NCI-H748 treated with DMSO at 0.1 percent for 48 hours (cell line): ENCODE measurements at places on chromosomes 6 and 20.

DNA sequence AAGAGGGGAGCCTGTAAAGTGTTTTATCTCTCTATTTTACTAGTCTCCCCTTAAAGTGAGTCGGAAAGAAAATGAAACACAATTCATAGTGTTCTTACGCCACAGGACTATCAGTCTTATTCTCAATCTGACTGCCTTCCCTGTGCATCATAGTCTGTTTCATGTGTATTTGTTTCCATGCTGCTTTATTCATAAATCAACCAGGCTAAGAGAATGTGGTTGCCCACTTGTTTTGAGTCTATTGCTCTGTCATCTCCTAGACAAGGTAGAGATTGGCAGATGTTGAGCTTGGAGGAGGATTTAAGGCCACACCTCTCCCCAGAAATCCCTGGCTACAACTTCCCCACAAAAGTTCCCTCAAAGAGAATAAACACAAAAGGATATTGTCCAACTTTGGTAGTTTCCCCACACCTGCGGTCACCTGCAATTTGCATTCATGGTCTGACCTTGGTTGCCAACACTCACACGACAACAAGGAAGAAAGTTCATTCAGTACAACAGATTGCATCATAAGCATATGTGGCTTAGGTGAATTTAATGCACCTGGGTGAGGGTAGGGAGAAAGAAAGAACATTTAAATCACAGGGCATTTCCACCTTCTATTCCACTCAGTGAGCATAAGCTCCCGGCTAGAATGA is 167.1 kb upstream of the FBXL4 start:
- DNase-seq = no peak

DNA sequence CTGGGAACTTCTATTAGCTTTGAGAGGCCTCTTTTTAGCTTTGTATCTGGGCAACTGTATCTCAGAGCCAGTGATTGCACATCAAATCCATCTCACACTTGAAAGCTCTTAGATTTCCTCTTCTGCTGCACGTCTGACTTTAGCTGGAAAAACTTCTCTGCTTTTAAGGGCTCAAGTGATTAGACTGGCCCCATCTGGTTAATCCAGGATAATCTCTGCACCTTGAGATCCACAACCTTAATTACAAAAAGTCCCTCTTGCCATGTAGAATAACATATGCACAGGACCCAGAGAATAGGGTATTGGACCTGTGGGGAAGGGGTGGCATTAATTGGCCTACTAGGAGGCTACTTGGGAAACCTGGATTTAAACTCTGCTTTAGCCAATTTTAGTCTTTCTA is 24.2 kb downstream of the KLHL31 start:
- no peak for DNase-seq

GRCh38 chr20:44810061-44810390 is 320 bp downstream of the RIMS4 start:
- DNase-seq = no peak

GRCh38 chr20:46647469-46647868 is 3.8 kb downstream of the SLC13A3 start:
- no peak for DNase-seq

DNA sequence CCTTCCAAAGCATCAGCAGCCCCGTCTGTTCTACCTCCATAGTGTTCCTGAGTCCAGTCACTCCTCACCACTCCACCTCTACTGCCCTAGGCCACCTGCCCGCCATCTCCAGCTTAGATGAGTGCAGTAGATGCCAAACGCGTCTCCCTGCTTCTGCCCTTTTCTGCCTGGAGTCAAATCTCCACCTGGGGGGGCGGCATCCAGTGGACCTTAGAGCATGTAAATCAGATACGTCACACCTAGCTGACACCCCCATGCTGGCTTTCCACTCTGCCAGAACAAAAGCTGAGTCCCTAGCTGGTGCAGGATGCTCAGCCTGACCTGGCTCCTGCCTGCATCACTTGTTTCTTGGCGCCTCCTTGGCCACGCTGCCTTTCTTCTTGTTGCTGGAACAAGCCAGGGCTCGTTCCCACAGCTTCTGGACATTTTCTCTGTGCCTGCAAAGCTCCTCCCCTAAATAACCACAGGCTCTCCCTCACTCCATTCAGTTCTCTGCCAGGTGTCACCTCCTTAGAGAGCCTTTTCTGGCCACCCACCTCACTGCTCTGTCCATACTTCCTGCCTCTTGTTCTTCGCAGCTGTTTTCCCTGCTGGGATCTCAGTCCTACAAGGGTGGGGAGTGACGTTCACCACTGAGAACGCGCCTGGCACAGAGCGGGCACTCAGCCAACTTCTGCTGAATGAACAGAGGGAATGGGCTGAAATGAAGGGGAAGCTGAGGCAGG is 5.8 kb downstream of the DDR1 start:
- no peak for DNase-seq

DNA sequence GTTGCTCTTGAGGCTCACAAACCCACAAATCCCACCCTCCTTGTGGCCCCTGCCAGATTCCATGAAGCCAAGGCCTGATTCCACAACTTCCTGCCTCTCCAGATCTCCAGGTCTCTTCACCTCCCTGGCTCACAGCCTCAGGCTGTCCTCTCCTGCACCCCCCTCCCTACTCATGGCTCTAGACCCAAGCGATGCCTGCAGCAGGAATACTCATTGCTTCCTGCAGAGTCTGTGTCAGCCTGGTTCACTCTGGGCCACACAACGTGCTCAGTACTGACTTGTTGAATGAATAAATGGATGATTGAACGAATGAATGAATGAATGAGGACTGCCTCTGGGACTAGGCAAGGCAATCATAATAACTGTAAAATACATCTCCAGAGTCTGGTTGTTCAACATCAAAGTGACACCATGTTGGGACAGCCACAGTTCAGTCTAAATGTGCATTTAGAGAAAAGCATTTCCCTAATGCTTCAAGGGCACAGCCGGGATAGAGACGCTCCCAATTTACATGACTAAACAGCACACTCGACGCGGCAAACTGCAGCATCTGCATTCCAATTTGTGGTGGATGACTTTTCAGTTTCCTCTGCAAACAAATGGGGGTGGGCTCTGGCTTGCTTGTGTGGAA is 139.9 kb downstream of the GRM4 start:
- no peak for DNase-seq

DNA sequence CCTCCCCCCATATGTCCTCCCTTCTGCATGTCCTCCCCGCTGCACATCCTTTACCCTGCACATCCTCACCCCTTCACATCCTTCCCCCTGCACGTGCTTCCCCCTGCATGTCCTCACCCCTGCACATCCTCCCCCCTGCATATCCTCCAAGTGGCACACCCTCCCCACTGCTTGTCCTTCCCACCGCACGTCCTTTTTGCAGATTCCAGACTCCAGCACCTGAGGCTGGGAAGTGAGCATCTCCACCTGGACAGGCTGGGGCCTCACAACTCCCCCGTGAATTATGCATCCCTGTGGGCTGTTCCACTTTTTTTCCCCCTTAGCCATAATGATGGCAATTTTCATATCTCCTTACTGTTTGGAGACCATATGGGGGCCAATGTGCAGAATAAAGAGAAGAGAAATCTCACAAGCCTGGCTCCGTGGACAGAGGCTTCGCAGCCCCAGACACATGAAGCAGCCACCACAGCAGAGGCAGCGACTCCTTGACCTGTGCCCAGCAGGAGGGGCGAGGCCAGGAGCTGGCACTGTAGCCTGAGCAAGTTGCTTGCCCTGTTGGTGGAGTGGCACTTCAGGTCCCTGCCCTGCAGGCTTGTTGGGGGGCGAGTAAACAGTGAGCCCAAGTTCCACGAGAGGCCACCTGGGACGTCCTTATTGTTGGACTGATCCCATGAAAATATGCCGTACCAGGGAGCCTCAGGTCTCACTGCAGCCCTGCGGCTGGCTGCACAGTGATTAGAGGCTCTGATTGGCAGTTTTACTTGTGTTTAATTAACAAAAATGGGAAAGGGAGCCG is 113.1 kb downstream of the SYNDIG1 start:
- DNase-seq = no peak

DNA sequence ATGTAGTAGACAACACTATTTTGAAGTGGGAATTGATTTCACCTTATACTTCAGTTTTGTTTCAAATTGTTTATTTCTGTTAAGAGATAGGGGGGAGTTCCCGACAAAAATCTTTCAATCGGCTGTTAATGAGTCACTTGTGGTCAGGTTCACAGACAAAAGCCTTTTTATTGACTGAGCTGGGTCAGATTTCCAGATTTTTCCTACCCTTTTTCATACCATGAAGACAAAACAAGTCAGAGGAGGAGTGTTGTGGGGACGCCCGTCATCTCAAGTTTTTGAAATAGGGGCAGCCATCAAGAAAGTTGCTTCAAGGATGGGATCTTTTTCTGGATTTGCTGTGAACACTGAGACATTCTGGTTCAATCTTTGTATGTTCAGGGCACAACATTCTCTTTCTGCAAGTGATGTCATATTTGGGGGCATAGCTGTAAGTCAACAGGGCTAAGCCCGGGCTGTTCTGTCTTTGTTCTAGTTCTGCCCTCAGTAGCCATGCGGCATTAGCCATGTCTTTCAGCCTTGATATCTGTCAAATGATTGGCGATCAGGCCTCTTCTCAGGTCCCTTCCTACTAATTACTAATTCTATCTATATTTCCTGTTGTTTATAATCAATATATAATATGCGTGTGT is 496.0 kb upstream of the MARCKS start:
- peak; percentile 47 for DNase-seq

GRCh38 chr20:36644032-36644705 is 1.8 kb downstream of the SLA2 start:
- DNase-seq = no peak

DNA sequence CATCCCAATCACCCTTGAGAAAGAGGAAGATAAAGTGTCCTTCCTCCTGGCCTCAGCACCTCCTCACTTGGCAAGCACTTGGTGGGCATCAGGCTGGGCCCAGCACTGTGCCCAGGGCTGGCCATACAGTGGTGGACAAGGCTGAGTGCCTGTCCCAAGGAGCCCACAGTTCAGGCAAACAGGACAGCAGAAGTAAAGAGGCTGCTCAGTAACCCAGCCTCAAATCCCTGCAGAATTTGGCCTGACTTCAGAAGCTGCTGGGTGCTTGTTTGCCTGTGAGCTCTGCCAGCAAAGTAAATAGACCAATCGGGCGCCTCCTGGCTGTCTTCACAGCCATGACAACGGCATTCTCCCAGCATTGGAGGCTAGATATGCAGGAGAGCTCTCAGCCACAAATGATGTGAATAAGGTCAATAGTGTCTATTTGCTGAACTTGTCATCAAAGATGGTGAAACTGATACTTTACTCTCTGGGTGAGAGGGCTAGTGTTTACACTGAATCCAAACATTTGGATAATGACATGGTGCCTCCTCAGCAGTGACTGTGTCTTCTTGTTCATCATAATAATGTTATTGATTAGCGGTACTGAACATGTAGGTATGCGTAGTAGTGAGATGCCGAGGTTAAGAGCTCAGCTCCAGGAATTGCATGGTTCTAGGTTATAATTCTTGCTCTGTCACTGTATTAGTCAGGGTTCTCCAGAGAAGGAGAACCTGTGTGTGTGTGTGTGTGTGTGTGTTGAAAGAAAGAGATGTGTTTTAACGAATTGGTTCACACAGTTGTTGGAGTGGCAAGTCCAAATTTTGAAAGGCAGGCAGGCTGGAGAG is 36.9 kb upstream of the FANCE start:
- DNase-seq = peak; percentile 94

DNA sequence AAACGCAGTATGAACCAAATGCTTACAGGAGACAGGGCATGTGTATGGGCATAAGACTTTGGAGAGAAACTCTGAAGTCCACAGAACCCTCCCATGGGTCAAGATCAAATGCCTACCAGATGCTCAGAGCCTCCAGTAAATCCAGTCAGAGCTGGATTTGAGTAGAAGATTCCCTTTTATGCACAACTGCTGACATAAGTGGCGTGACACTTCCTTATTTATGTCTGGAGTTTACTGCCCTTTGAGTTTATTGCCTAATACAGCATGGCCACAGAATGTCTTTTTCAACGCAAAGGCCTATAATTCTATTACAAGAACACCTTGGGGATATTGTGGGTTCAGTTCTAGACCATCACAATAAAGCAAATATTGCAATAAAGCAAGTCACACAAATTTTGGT is 220.0 kb upstream of the FOXQ1 start:
- no peak for DNase-seq

DNA sequence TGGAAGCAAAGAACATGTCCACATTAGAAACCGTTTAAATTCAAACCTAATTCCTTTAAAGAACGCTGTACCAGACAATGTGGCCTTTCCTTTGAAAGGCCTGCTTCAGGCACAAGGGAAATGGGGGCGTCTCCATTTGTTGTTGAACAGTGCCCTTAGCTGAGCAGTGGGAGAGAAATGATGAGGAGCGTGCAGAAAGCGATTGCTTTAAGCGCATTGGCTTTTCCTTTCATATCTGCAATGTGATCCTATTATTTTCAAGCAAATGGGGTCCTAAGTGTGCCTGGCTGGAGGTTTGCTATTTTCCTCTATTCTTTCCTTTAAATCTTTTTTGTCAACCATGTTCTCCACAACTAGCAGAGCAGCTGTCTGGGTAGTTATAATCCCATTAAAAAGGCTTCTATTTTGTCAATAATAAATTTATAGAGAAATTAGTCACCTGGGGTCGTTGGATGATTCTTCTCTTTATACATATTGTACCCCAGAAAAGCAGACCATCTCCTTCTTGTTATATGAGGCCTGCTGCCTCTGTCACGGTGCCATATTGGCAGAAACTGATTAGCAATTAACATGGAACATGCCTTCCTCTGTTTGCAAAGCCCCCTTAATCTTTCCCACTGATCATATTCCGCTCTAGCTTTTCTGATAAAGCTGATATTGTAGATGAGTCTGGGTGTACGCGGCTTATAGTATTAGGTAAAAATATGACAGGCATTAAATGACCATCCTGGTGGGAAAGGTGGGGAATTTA is 151.1 kb upstream of the JAG1 start:
- no peak for DNase-seq

DNA sequence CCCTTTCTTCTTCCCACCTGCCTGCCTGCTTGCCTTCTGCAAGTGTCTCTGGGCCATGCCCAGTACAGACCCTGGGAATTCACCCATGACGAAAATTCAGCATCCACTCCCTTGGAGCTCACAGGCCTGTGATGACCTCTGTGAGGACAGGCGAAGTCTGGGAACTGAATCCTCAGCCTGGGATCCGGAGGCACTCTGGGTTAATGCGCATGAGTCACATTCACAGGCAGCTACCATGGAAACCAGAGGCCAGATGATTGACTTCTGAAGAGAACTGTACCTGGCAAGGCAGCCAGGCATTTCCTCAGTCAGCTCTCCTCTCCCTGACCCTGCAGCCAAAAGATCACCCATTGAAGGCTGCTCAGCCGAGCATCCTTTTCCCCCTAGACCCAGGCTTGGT is 41.0 kb downstream of the SLC9A8 start:
- no peak for DNase-seq
